Fibroblast of upper back skin (primary cell): ENCODE measurements at places on chromosomes 2 and 18.
A peak's percentile ranks its signal among the peaks of the same experiment; 100 is the strongest.

DNA sequence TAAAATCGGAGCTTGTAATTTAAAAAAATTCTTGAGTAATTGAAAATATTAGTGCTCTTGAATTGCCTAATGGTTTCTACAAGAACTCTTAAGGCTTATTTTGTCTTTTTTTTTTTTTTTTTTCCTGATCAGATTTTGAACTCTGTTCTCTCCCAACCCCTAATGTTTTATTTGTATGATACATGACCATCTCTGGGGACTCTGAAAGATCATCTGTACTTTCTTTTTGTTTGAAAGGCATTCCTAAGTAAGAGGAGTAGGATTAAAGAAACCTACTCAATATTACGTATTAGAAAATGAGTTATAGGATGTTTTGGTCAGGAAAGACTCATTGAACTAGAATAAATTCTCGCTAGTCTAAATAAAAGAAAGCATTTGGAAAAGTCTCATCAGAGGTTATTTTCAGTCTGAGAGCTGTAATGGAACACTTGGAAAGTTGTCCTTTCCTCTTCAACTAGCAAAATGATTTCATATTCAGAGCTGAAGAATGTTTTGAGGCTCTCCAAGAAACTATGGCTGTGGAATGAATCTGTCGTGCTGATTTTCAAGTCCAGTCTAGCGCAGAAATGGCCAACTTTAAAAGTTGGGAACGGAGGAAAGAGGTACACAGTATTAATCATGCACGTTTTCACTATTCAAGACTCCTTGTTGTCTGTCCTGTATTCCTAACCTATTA, 182.7 kb downstream of the PRPF40A start:
- DNase-seq, result no peak

GRCh38 chr2:237178396-237178795, 92.7 kb downstream of the COPS8 start:
- peak; percentile 90 for DNase-seq

- DNase-seq, result no peak
Observed at GRCh38 chr18:11495441-11495840, 114.0 kb upstream of the SLC35G4 start.

DNA sequence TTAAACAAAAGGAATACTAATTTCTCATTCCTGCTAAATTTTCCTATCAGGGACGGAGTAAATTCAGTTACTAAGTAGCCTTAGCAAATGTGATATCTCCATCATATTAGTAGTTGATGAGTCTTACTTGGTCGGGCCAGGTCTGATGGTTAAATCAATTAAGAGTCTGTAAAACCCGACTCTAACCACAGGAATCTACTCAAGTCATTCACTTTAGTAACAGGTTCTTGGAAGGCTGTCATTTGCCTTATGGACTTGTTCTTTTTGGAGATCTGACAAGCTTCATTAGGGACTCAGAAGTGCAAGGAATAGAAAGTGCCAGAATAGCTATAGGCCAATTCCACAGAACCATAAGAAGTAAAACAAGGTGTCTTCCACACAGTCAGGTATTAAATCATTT, 119.0 kb downstream of the GCA start:
- no peak for DNase-seq

- DNase-seq, result no peak
Observed at GRCh38 chr2:86498468-86499260, 57.5 kb downstream of the KDM3A start.

DNA sequence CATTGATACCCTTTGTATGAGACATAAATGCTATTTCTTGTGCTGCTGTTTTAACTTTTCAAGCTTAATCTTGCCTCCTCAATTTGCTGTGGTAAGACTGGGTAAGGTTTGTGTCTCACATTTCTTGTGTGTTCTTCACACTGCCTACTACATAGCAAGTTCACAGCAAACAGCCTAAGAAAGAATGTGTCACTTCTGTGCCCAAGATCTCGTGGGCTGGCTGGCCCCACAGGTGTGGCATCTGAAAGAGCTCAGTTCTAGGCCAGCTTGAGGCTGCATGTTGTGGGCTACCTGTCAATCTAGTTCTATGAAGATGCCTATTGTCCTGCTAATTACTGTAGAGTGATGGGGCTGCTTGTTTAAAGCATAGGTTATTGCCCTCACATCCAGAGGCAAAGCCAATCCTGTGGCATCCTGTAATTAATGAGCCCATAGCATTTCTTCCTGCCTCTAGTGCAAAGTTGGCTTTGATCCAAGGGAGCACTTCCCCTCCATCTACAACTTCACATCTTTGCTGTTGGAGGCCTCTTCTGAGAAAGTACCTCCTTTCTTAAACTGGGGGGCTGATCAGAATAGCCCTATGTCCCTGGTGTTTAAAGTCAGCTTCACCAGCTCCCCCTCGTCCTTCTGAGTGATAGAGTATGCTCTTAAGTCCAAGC, 40.9 kb upstream of the ASPRV1 start:
- DNase-seq, result no peak

- DNase-seq, result peak; percentile 39
Observed at GRCh38 chr2:52135235-52135634, 1103.3 kb upstream of the NRXN1 start.

DNA sequence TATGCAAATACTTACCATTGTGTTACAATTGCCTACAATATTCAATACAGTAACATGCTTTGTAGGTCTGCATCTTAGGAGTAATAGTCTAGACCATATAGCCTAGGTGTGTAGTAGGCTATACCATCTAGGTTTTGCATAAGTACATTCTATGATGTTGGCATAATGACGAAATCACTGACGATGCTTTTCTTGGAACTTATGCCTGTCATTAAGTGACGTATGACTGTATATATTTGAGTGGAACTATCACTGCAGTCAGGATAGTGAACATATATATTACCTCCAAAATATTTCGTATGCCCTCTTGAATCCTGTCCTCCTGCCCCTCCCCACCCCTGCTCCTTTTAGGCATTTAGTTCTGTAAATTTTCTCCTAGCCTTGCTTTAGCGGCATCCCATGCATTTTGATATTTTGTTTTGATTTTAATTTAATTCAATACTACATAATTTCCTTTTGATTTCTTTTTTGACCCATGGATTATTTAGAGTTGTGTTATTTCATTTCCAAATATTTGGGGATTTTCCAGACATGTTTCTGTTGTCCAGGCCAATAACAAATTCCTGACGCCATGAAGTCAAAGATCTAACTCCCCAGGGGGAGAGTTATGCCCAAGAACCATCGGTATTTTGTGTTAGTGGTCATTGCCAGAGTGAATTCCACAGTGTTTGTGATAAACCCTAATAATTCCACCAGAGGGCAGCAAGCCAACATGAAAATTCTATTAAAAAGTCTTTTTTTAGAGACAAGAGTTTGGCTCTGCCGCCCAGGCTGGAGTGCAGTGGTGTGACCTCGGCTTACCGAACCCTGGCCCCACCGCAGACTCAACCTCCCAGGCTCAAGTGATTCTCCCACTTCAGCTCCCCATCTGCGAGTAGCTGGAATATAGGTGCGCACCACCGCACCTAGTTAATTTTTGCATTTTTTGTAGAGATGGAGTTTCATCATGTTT, 24.2 kb upstream of the CASP8 start:
- peak; percentile 84 for DNase-seq

- DNase-seq, result no peak
Observed at GRCh38 chr18:5726011-5726410, 169.3 kb downstream of the TMEM200C start.

DNA sequence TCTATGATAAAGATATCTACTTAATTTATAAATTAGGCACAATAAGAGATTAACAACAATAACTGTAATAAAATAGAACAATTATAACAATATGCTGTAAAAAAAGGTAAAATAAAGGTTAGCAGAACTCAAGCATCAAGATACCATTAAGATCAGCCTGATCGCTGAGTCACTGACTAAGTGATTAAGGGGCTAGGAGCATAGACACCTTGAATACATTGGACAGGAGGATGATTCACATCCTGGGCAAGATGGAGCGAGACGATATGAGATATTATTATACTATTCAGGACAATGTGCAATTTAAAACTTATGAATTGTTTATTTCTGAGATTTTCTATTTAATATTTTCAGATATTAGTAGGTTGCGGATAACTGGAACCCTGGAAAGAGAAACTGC, 1277.8 kb upstream of the ZEB2 start:
- DNase-seq, result no peak

DNA sequence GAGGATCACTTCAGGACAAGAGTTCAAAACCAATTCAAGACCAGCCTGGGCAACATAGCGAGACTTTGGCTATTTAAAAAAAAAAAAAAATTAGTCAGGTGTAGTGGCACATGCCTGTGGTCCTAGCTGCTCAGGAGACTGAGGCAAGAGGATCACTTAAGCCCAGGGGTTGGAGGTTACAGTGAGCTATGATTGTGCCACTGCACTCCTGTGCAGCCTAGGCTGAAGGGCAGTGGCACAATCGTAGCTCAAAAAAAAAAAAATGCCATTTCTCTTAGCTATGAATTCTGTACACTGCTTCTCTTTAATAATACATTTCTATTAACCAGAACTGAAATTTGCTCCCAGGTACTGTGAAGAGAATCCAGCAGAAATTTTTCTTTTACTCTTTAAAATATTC, 202.8 kb downstream of the DYM start:
- DNase-seq, result no peak

DNA sequence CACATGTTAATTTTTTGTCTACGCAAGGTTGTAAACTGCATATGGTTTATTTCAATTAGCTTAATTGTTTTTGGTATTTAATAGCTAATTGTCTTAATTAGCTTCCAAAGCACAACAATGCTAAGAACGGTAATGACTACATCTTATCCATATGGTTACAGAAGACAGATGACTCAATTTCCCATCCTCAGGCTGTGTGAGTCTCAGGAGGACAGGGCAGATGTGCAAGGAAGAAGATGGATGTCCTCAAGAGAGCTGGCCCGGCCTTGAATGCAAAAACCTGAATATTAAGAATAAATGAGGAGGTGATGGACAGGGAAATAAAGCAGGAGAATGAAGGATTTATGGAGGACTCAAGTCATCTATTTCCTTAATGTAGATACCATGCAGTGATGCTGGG, 31.4 kb downstream of the SLC4A3 start:
- DNase-seq, result no peak

DNA sequence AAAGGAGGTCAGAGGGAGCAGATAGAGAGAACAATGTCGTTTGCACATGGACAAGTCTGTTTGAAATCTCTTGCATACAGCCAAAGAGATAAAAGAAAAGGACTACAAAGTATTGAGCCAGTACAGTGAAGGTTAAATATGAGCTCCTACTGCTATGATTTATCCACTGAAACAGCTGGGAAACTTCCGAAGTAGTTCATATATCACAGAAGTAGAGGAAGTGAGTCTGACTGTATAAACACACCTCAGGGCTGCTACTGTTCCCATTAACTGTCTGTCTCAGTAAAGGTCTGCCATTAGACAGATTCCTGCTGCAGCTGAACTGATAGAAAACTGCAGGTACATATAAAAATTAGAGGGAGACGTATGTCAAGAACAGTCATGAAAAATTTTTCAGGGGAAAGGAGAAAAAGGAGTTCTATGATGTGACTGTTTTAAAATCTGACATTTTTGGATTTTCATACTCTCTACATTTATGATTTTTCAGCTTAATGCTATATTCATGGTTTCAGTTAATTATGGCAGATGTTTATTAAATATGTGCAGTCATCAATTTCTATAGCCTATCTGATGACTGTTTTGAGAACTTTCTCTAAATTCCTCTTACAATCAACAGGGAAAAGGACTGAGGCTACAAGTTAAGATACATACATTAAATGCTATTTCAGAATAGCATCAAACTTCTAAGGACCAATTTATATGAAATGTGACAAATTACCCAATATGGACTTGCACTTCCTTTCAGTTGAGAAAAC, 364.7 kb downstream of the ERBB4 start:
- DNase-seq, result peak; percentile 4

DNA sequence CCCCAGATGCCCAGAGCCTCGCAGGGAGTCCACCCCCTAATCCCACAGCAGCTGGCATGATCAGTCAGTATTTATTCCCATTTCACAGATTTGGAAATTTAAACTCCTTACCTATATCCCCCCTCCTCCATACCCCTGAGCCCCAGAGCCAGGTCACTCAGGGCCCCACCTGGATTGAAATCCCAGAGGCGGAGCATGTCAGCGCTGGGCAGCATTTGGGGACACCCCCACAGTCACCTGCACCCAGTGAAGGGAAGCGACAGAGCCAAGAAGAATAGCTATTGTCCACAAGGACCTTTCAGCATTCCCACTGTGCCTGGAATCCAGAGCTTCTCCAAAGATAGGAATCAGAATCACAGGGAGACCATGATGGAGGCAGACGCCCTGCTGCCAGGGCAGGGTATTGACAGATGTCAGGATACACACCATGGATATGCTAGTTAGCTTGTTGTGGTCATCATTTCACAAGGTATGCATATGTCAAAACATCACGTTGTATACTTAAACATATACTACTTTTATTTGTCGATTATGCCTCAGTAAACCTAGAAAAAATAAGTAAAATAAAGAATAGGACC, 968 bp upstream of the ASTL start:
- no peak for DNase-seq

- no peak for DNase-seq
Observed at GRCh38 chr2:63192169-63192888, 141.7 kb downstream of the OTX1 start.

DNA sequence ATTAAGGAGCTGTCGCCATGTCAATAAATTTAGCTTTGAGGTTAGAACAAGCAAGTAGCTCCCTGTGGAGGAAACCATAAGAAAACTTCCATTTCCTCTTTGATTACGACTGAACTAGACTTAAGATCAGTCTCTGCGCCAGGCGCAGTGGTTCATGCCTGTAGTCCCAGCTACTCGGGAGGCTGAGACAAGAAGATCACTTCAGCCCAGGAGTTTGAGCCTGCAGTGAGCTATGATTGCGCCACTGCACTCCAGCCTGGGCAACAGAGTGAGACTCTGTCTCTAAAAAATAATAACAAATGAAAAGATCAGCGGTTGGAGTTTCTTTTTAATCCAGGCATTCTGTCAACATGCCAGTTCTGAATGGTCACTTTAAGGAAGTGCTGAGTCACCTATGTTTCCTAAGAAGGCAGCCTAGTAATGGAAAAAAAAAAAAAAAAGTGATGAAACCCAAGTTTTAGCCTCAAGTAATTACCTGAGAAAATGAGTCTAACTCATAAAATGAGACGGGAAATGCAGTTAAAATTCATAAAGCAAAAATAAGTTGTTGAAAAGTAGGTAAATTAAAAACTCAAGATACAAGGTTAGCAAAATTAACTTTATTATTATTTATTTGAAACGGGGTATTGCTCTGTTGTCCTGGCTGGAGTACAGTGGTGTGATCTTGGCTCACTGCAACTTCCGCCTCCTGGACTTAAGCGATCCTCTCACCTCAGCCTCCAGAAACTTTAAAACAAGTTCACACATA, 10.2 kb downstream of the C18orf32 start:
- DNase-seq, result peak; percentile 68

- no peak for DNase-seq
Observed at GRCh38 chr2:237488901-237489860, 2.1 kb downstream of the MLPH start.

DNA sequence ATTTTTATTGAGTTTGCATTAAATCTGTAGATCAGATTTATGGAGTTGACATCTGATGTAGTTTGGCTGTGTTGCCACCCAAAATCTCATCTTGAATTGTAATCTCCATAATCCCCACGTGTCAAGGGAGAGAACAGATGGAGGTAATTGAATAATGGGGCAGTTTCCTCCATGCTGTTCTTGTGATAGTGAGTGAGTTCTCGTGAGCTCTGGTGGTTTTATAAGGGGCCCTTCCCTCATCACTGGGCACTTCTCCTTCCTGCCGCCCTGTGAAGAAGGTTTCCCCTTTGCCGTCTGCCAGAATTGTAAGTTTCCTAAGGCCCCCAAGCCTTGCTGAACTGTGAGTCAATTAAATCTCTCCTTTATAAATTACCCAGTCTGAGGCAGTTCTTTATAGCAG, 32.2 kb downstream of the ZC3H15 start:
- DNase-seq, result no peak

GRCh38 chr18:8329186-8329771, 280.0 kb upstream of the RAB12 start:
- peak; percentile 42 for DNase-seq
